Mucosa of descending colon (tissue), 3 donors: ENCODE measurements at places on chromosomes 16 and 17. TPM values are rescaled to one million over a fixed set of nuclear protein-coding genes. Genes with fewer than 3 reads are reported as not detected.

The CCL2 gene
- total RNA-seq: 65.6 TPM

The MEIOB gene
- not detected for total RNA-seq

The HOXB8 gene
- 4.2 TPM for total RNA-seq

The SULT1A2 gene
- total RNA-seq: 17.2 TPM

The C16orf86 gene
- total RNA-seq: 0.67 TPM

The MYH11 gene
- total RNA-seq: 5,005 TPM

The SPATA32 gene
- 0.19 TPM for total RNA-seq

The NXN gene
- 98.1 TPM for total RNA-seq

The PRKCA gene
- total RNA-seq: 42.3 TPM

The CCDC78 gene
- total RNA-seq: 0.47 TPM

The C17orf107 gene
- total RNA-seq: 2.6 TPM

The PPL gene
- 13.9 TPM for total RNA-seq

The RPRML gene
- 0.26 TPM for total RNA-seq

The PRSS33 gene
- not detected for total RNA-seq

The HSPB9 gene
- total RNA-seq: 0.28 TPM

The KCNG4 gene
- not detected for total RNA-seq

The ZMYND15 gene
- total RNA-seq: 1.2 TPM

The CIITA gene
- 5.8 TPM for total RNA-seq

The WNT3 gene
- 0.41 TPM for total RNA-seq

The HOXB5 gene
- 19.9 TPM for total RNA-seq

The CYGB gene
- total RNA-seq: 15.1 TPM

The ZNF750 gene
- total RNA-seq: not detected

The ALOXE3 gene
- total RNA-seq: not detected

The C16orf87 gene
- 5.4 TPM for total RNA-seq

The FBXW10 gene
- total RNA-seq: not detected

The PHKB gene
- total RNA-seq: 101 TPM

The C17orf50 gene
- total RNA-seq: not detected

The LMF1 gene
- total RNA-seq: 16.4 TPM

The MVP gene
- total RNA-seq: 307 TPM

The EME1 gene
- total RNA-seq: 1.8 TPM

The WNK4 gene
- total RNA-seq: 17.5 TPM

The SHCBP1 gene
- 7.7 TPM for total RNA-seq

The MEAK7 gene
- 23.9 TPM for total RNA-seq

The OR3A3 gene
- total RNA-seq: not detected

The NCBP3 gene
- total RNA-seq: 50.5 TPM

The LITAFD gene
- not detected for total RNA-seq
